Stimulated activated CD4-positive, alpha-beta T cell treated with anti-CD3 and anti-CD28 coated beads, Interleukin-12 subunit alpha, Interleukin-12 subunit beta, amount 100 ng/mL, for 48 hours (primary cell): ENCODE measurements at places on chromosomes 4 and X.

GRCh38 chrX:29699239-29699638 lies 516.1 kb upstream of the MAGEB2 start:
- no peak for DNase-seq

GRCh38 chr4:104643805-104644204 lies 149.1 kb upstream of the CXXC4 start:
- no peak for DNase-seq

- DNase-seq: no peak
Observed at GRCh38 chrX:153061732-153062131, 5.5 kb downstream of the PNMA3 start.

- no peak for DNase-seq
Observed at GRCh38 chr4:92299152-92299551, 4.6 kb upstream of the GRID2 start.

DNA sequence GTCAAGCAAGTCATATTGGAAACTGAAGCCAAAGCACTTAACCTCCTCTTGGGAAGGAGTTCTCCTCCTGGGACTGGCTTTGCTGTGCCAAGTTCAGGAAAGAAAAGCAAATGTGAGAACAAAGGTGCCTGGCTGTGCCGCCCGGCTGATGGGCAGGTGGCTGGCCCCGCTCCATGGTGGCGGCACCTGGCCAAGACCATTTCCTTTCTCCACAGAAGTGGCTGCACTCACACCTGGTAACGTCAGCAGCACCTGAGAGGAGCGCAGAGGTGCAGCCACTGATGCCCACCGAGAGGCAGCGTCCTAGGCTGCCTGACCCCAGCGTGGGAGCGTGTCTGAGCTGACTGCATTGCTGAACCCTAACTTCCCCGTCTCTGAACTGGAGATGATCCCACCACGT lies 54.3 kb downstream of the DCTD start:
- no peak for DNase-seq

DNA sequence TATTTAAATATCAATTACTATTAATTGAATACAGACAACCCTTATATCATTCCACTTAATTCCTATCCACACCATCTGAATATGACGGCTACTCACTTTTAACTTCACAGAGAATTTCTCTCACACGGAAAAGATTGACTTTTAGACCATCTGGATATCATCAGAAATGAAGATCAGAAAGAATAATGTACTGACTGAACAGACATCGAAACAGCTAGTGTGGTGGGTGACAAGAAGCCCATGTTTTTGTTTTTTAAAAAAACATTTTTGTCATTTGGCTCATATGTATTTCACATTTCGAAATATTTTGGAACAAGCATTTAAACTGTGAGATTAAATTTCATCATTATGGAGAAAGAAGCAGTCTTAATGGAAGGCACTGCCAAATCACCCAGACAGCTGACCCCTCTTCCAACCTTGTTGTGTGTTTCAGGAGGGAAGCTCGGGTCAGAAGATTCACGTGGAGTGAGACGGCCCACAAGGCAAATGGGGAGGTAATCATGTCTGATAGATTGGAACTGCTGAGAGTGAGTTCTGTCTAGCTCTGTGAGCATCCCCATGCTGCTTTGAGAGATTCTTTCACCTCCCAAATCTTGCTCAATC lies 204.2 kb upstream of the RASGEF1B start:
- no peak for DNase-seq

- no peak for DNase-seq
Observed at GRCh38 chr4:78014889-78015886, 41.9 kb upstream of the FRAS1 start.

GRCh38 chrX:47651043-47651905 lies 911 bp upstream of the ELK1 start:
- DNase-seq: no peak

GRCh38 chr4:78528327-78528726 lies 23.2 kb upstream of the ANXA3 start:
- no peak for DNase-seq

DNA sequence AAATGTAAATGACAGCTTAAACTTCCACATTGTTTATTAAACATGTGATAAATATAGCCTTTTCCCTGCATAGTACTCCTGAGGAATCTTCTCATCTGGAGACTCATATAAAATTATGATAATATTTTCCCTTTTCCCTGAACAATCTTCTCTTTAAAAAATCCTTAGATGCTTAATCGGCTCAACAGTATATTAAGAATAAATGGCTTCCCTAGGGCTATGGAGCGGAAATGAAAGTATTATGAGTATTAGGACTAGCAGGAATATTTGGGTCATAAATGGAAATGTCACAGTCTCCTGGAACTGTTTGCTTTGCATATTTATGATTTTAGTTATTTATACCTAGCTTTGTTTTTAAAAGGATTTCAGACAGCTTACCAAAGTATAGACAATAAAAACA lies 200.7 kb upstream of the PDE5A start:
- DNase-seq: no peak

DNA sequence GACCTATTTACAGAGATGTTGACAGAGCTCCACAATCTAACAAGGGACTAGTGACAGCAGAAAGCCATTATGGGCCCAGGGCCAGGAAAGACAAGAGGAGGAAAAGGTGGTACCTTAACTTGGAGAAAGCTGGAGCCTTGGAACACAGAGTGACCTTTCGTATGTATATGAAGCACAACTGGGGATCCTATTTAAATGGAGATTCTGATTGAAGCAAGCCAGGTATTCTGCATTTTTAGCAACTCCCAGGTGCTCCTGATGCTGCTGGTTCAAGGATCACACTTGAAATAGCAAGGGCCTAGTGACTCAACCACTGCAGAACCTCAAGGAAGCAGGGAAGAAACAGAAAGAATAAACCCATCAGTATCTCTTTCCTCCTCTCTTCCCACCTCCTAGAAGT lies 99.4 kb downstream of the TMEM47 start:
- no peak for DNase-seq

DNA sequence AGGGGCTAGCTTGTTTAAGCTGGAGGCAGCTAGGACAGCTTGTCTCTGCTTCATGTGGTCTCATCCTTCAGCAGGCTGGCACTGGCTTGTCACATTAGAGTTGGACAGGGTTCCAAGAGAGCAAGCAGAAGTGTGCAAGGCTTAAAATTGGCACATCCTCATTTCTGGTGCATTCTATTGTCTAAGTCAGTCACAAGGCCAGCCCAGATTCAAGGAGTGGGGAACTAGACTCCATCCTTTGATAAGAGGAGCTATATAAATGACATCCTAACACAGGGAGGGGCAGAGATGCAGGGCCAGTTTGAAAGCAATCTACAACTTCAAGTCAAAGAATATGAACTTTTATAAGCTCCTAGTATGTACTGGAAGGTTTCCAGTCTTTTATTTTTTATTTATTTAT lies 313.2 kb downstream of the PTTG2 start:
- no peak for DNase-seq

DNA sequence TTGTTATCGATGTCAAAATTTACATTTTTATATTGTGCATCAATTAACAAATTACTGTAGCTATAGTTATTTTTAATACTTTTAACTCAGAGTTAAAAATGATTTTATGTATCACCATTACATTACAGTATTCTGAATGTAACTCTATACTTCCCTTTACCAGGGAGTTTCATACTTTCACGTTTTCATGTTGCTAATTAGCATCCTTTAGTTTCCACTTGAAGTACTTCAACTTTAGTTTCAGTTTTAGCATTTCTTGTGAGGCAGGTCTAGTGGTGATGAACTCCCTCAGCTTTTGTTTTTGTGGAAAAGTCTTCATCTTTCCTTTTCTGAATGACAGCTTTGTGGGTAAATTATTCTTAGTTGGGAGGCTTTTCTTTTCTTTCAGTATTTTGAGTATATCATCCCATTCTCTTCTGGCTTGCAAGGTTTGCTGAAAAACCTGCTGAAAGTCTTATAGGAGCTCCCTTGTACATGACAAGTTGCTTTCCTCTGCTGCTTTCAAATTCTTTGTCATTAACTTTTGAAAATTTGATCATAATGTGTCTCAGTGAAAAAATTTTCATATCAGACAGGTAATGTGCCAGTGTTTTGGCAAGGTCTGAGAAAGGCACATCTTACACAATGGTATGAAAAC lies 9.8 kb upstream of the CISD2 start:
- no peak for DNase-seq

DNA sequence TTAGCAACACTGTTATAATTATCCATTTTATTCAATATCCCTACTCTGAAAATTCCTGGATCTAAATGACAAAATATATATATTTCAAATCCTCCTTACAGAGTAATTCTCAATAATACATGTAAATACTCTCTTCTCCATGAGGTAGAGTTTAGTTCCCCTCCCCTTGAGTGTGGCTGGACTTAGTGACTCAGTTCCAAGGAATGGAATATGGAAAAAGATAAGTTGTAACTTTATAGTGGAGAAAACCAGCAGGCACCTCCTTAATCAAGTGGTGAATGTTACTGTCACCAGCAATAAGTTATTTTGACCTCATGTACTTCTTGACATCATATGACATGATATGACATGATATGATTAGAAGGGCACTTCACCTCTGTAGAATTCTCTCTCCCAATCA lies 302.0 kb downstream of the RAB28 start:
- DNase-seq: no peak

DNA sequence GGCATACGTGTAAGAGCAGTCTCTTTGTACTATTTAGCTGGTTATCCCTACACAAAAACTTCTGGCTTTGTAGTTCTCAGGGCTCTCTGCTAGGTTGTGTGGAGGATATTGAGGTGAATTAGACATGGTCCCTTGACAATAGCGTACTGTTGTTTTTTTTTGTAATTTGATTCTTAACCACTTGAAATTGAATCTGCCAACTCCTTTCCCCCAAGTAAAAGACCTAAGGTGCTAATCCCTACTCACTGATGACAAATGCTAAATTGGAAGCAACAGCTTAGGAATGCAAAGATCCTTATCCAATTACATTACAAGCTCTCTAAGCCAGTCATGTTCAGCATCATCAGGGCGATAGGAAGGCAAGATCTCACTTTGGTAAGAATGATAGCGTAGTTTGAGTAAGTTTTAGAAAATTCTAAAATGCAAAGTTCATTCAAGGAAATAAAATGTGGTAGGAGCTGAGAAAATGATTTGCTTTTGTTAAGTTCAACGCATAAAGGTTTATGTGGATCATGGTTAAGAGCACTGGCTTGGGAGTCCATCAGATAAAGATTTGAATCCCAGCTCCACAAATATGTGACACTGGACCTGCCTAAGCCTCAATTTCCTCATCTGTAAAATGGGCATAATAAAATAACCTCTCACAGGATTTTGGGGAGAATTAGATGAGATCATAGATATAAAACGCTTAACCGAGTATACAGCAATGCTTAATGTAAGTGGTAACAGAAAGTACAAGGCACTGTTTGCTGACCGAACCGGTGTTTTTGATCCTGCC lies 39.3 kb downstream of the DOCK11 start:
- no peak for DNase-seq

- no peak for DNase-seq
Observed at GRCh38 chr4:110854021-110854678, 231.3 kb upstream of the PITX2 start.

DNA sequence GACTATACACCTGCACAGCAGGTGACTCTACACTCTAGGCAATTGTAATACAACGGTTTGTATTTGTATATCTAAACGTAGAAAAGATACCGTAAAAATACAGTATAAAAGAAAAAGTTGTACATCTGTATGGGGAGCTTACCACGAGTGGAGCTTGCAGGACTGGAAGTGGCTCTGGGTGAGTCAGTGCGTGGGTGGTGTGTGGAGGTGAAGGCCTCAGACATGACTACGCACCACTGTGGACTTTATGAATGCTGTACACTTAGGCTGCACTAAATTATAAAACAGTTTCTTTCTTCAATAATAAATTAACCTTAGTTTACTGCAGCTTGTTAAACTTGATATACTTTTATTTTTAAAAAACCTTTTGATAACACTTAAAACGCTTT lies 85.0 kb upstream of the FAT1 start:
- no peak for DNase-seq

DNA sequence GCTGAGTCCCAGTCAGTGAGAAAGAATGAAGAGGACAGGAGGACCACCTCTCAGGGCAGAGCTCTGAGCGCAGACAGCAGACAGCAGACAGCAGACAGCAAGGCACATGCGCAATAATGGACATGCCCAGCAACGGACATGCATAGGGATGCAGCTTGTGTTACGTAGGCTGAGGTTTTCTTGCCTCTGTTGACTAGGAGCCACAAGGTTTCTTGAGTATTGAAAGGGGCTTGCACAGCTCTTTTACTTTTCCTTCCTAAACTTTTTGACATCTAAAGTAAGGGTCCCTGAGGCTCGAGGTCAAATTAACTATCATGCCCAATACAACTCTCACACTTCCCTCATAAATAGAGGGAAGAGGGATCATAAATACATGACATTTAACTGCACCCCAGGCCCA lies at the start of gene PAGE3:
TSS of gene PAGE3 (minus strand) at position 101 of the 400 bp plus-strand sequence. CDS start 1,013 bp downstream, outside the sequence.
- DNase-seq: no peak

DNA sequence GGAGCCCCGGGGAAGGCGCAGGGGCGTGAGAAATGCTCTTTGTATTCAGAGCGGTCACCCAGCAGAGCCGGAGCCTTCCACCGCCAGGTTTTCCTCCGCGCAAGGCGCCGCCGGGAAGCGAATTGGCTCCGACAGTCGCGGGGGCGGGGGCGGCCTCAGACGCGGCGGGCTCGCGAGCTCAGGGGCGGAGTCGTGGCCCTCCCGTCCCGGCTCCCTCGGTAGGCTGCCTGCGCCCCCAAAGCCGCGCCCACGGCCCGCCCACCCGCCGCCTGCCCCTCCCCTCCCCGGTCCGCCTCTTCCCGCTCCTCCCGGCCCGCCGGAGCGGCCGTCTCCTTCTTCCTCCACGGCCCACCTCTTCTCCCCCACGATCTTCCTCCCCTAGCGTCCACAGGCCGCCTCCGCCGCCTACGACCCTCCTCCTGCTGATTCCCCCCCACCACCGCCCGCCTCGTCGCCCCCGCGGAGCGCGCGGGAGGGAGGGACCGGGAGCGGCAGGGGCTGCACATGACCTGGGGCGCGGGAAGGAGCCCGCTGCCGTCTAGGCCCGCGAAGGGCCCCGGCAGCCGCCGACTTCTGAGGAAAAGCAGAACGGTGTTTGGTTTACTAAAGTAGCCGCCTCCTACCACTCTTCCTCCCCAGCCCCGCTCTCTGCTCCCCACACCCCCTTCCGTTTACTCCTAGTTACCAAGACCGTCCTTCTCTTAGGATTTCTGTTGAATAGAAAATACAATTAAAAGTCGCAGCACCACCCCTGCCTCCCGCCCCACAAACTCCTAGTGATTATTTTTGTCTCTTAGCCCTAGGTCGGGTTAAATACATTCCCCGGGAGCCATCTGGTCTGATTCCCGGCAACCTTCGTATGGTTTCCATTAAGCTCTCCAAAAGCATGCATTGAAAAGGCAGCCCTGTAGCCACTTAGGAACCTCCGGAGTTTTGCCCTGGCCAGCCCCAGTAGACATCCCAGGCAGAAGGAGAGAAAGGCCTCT lies 53.2 kb downstream of the C4orf51 start:
- peak; percentile 75 for DNase-seq

DNA sequence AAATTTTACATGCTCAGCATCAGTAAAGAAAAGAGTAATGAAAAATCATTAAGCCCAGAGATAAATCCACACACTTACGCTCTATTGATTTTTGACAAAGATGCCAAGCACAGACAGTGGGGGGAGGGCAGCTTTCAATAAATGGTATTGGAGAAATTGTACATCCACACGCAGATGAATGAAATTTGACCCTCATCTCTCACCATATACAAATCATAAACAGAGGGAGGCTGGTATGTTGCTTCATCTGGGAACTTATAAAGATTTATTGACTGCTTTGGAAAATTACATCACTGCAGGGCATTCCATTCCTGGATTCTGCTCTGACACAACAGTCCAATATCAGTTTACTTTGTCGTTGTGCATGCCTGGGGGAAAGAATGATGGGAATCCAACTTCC lies 58.4 kb upstream of the XAGE1A start:
- no peak for DNase-seq
